ENCODE measurements at places on chromosomes 4 and X.

DNA sequence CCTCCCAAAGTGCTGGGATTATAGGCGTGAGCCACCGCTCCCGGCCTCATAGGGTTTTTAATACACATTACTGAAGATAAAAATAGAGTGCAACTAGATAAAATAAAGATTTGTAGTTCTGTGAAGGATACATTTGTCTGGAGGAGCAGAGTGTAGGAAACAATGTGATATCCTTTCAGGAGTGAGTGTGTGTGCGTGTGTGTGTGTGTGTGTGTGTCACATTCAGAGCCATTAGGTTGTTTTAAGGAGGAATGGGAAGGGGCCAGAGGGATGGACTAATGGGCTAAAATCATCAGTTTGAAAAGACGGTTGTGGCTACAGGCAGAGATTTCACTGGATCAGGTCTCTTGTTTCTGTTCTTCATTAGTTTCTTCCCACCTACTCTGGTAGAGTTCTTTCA is 40.0 kb downstream of the RBPJ start:
- no peak for DNase-seq

DNA sequence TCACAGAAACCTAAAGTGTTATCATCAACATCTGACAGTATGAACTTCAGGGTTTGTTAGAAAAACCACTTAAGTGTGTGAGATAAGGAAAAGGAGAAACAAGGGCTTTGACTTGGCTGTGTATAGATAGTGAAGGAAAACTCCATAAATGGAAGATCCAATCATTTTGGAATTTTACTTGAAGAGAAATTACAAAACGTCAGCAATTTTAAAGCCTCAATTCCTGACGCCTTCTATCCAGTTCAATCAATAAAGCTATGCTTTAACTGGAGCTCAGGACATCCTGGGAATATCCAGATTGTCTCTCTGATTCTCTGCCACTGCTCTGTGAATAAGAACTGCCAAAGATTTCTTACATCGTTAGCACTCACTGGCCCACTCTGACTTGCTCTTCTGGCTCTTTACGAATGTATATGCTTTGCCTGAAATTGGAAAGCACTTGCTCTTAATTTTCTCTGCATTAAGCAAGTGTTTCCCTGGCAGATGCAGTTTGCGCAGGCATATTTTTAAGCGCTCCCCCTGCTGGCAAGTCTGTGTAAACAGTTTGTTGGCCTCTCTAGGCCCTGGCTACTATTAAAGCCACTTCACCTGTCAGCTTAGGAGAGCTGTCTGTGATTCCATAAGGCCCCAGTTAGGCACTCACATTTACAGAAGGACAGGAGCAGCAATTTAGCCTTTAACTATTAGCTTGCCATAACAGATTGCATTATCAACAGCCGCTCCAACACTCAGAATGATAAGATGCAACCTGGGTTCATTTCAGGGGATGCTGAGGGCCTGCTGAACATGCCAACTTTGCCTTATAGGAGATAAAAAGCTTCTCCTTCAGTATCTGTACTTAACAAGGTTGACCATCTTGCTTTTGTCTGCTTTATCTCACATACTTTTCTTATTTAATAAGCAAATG is 251.4 kb upstream of the DDX53 start:
- DNase-seq = no peak

GRCh38 chrX:37993837-37994619 is 12.3 kb upstream of the SYTL5 start:
- DNase-seq = no peak

GRCh38 chr4:180560896-180561295 is 1682.3 kb upstream of the TENM3 start:
- no peak for DNase-seq

GRCh38 chr4:173891072-173891471 is 361.0 kb upstream of the HAND2 start:
- no peak for DNase-seq

- peak; percentile 94 for DNase-seq
Measured at GRCh38 chr4:14168919-14169318, 541.4 kb upstream of the BOD1L1 start.
